ENCODE measurements at places on chromosomes 16 and 17. TPM values are rescaled to one million over a fixed set of nuclear protein-coding genes. Genes with fewer than 3 reads are reported as not detected.

Gene METTL9
- total RNA-seq = 106 TPM

Gene KREMEN2
- 2.3 TPM for total RNA-seq

Gene NPB
- total RNA-seq = 0.65 TPM

Gene SLC38A8
- not detected for total RNA-seq
